ENCODE measurements at places on chromosomes 6 and 20.

DNA sequence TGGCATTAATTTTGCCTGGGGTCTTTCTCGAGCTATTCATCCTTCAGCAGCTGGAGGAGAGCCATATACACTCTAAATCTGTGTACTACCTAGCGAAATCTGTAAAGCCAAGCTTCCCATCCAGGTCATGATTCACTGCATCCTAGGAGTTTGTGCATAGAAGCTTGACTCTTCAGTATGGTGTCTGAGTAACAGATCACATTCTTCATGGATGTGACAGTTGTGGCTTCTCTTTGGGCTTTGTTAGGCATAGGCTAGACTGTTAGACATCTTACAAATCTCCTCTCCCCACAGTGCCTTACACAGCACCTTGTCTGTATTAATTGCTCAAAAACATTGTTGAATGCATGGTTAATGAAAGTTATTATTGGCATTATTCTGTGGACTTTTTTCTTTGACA lies 177.0 kb downstream of the EYA4 start:
- no peak for DNase-seq

- no peak for DNase-seq
Measured at GRCh38 chr20:13297147-13297899, 76.2 kb downstream of the ISM1 start.

- no peak for DNase-seq
Measured at GRCh38 chr6:138897031-138897430, 91.0 kb downstream of the REPS1 start.

DNA sequence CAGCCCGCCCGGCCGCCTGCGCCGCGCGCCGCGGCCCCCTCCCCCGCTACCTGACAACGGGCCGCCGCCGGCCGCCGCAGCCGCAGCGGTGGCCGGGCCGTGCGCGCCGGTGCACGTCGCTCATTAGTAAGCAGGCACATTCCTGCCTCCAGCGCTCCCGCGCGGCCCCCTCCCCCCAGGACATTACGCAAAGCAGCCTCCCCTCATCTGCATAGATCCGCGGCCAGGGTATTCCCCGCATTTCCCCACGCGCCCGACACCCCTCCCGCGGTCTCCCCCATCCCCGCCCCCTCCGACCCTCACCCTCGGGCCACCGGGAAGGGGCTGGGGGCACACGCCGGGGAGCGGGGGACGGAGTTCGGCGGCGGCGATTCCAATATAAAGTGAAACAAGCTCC lies at the start of gene HIVEP2:
Gene HIVEP2, minus strand, starts transcription at position 128 of the 397 bp plus-strand sequence. CDS start 170,438 bp downstream, outside the sequence.
- DNase-seq: peak; percentile 82

GRCh38 chr6:88494401-88495140 lies 328.4 kb upstream of the CNR1 start:
- DNase-seq: no peak

DNA sequence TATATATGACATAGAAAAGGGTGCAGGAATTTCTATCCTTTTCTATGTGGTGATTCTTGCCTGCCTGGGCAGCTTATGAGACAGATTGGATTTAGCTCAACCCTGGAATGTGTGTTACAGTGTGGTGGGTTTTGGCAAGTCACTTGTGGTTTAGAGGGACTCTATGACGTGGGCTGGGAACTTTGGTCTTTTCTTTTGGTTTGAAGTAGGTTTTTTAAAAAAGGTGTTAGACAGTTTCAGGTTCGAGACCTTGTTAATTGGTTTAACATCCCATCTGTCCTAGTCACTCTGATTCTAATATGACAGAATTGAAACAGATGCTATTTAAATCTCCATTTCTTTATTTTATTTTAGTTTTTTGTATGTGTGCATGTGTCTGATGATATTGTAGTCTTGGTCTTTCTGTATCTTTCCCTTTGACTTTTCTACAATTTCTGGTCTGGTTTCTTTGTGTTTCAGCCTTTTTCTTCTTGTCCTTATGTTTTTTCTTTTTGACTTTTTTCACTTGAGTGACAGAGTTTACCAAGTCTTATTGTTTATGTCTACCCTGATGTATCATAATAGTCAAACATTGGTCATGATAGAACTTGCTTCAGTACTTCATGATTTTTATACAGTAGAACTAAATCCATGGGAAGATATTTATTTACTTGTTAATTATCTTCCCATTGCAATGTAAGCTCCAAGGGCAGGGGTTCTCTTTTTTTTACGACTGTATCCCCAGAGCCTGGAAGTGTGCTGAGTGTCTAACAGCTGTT lies 174.3 kb downstream of the CDKAL1 start:
- DNase-seq: no peak

DNA sequence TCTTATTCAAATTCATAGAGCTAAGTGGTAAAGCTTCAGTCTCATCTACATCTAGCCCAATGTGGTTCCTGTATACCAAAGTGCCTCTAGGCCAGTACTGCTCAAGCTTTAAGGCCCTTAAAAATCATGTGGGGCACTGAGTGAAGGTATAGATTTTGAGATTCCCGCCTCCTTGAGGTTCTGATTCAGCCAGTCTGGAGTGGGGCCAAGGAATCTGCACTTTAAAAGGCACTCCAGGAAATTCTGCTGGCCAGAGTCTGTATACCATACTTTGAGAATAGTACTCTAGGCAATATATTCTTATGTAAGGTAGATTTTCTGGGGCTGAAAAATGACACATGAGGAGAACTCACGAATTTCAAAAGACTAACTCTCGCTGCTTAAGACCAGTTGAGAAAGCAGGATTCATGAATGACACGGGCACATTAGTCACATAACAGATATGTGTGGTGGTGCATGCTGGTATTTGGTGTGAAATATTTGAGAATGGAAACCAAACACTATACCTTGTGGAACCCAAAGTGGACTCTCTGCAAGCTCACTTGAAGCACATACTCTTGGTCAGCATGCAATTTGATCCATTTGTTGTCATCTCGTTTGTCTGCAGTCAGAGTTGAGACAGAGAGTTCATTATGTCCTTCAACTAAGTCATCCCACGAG lies 47.6 kb upstream of the SIM1 start:
- DNase-seq: no peak

GRCh38 chr6:155126727-155127439 lies 131.8 kb downstream of the TIAM2 start:
- DNase-seq: peak; percentile 99

DNA sequence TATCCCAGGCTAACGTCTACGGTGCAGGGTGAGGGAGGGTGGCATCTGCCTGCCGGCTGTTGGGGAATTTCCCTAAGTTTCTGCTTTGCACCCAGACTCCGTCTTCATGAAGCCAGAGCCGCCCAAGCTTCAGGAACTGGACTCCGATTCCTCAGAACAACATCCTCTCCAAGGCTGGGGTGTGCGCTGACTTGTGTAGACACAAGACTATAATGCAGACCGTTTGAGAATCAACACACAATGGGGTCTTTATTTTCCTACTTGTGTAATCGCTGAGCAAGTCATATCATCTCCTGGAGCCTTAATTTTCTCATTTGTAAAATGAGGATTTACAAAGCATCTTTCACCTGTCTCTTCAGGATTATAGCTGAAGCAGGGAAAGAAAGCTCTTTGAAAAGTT lies 160.5 kb upstream of the AGPAT4 start:
- DNase-seq: no peak

DNA sequence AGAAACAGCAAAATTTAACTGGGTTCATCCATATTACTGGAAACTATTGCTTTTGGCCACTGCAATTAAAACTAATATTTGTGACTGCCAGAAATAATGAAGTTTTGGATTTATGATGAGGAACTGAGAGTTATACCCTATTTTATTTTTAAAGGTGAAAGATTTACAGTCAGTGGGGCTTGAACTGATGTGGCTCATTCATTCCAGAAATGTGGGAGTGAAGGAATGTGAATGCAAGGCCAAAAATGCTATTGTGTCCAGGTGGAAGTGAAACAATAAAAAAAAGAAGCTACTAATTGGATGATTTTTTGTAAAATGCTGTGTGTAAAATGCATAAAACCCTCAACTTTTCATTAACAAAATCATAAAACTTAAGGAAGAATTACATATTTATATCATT lies 491.9 kb downstream of the COL12A1 start:
- no peak for DNase-seq

Data from Caki2 (cell line).